SK-N-MC (cell line): ENCODE measurements at places on chromosomes 2 and 18.

GRCh38 chr2:126775300-126775985 lies 119.5 kb downstream of the GYPC start:
- no peak for DNase-seq

DNA sequence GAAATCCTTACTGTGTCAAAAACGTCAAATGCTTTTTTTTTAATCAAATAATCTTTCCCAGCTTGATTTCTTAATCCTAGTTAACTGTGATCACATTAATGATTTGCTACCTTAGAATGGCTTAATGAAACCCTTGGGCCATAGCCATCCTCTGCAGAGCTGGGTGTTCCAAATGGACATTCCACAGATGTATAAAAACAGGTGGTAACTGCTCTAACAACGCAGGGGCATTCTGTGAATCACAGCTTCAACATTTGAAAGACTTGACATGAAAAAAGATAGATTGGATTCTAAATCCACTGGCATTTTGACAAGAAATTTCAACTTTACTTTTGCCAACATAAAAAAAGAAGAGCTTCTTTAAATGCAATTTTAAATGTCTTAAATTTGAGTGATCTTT lies 69.8 kb upstream of the RASGRP3 start:
- no peak for DNase-seq

DNA sequence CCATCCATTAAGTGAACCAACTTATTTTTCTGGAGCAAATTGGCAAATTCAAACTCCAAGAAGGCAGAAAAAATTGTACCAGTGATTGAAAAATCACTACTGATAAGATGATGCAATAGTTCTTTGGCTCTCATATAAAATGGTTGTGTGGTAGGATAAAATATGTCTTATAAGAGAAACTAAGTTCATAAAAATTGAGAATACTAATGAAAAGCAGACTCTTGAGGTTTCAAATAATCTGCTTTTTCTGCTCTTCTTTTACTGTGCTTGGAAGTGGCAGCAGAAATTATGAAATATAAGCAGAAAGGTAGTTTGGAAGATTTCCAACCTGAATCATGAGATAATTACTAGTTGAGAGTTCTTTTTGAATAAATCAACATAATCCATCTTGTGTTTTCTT lies 61.9 kb downstream of the PPP1R1C start:
- DNase-seq = peak; percentile 91

DNA sequence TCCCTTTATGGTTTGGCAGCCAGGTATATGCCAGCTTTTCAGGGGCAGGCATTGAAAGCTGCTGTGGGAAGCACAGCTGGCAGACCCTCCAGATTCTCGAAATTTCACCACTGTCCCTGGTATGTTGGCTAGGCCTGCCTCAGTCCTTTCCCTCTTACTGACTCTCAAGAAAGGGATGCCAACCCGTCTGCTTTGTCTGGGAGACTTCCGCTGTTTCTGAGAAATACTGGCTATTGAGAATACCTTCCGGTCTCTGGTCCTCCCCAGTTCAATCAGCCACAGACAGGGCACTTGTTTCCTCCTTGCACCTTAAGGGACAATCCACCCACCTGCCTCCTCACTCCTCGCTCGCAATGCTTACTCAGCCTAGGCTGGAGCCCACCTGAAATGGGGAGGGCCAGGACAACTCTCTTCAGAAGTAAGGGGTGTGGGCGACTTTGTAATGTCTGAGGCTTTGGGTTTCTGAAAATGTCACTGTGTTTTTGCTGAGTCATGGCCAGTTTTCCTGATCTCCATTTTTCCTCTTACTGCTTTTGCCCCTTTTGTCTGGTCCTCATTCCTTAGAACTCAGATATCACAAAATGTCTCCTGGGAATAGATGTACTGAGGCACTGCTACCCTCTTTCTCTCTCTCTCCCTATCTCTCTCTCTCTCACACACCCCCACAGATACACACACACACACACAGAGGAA lies 571.1 kb downstream of the TNS1 start:
- DNase-seq = no peak

DNA sequence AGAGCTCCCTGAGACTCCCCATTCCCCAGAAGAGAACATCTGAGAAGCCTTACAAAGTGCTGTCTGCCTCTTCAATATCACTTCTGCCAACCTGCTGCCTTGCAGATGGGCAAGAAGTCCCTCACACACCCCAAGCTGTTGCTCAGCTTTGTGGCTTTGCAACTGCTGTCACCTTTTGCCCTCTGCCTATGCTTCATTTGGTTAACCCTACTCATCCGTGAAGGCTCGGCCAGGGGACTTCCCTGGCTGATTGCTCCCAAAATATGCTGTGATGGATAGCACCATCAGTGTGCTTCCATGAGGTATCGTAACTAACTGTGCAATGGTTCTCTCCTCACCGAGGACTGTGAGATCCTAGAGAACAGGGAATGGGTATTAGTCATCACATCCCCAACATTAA lies 88.9 kb upstream of the CYP1B1 start:
- no peak for DNase-seq

- no peak for DNase-seq
Measured at GRCh38 chr18:334575-335132, 66.8 kb upstream of the THOC1 start.

GRCh38 chr2:104965900-104966299 lies 72.0 kb upstream of the MRPS9 start:
- no peak for DNase-seq

DNA sequence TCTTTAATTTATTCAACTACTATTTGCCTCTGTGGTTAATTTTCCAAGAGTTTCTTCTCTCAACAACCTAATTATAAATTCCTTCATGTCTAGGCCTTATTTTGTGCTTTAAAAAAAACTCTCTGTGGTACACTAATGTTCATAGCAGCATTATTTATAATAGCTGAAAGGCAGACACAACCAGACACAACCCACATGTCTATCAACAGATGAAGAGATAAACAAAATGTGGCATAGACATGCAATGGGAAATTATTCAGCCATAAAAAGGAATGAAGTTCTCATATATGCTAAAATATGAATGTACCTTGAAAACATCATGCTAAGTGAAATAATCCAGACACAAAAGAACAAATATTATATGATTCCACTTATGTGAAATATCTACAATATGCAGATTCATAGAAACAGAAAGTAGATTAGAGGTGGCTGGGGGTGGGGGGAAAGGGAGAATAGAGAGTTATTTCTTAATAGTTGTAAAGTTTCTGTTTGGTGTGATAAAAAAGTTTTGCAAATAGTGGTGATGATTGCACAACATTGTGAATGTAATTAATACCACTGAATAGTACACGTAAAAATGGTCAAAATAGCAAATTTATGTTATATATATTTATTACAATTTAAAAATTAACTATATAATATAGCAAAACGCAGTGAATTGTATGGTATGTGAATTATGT lies 28.1 kb upstream of the RASGRP3 start:
- peak; percentile 32 for DNase-seq

- no peak for DNase-seq
Measured at GRCh38 chr2:240582781-240583180, 3.8 kb upstream of the CAPN10 start.

- DNase-seq = no peak
Measured at GRCh38 chr2:23589739-23590138, 204.8 kb downstream of the KLHL29 start.

- DNase-seq = no peak
Measured at GRCh38 chr2:19796035-19796695, 105.6 kb downstream of the TTC32 start.

- DNase-seq = no peak
Measured at GRCh38 chr2:72676341-72677025, 149.3 kb downstream of the EXOC6B start.

- no peak for DNase-seq
Measured at GRCh38 chr18:9792565-9793245, 84.6 kb downstream of the RAB31 start.

GRCh38 chr2:199503148-199503547 lies 45.4 kb upstream of the SATB2 start:
- DNase-seq = no peak

DNA sequence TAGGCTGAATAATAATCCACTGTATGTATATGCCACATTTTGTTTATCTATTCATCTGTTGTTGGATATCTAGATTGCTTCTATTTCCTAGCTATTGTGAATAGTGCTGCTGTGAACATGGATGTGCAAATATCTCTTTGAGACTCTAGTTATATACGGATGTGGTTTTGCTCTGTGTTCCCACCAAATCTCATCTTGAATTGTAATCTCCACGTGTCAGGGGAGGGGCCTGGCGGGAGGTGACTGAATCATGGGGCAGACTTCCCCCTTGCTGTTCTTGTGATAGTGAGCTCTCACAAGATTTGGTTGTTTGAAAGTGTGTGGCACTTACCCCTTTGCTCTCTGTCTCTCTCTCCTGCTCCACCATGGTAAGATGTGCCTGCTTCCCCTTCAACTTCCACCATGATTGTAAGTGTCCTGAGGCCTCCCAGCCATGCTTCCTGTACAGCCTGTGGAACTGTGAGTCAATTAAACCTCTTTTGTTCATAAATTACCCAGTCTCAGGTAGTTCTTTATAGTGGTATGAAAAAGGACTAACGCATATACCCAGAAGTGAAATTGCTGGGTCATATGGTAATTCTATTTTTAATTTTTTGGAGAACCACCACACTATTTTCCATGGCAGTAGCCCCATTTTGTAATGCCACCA lies 86.1 kb upstream of the UPP2 start:
- DNase-seq = no peak

GRCh38 chr2:84319581-84319980 lies 139.5 kb downstream of the SUCLG1 start:
- DNase-seq = no peak

DNA sequence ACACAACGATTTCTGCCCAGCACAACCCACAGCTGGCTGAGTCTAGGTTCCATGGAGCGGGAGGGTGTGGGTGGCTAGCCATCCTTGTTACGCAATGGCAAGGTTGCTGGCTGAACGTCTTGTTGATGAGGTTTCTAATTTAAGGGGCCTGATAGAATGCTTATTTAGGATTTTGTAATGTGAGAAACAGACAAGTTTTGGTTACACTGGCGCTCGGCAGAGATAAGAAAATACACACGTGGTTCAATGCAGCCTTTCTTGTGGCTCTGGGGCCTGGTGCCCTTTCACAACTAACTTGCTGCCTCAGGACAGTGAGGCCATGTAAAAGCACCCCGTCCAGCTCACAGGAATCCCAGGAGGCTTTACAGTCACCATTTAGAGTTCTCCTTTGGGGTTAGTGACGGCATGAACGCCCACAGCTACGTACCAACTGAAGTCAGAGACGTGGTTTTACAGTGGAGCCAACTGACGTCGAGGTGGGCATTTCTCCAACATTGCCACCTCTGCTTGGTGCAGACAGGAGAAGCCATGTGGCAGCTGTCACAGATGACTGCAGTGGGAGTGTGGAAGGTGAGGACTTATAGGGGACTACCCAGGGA lies 29.7 kb upstream of the PIEZO2 start:
- DNase-seq = no peak

DNA sequence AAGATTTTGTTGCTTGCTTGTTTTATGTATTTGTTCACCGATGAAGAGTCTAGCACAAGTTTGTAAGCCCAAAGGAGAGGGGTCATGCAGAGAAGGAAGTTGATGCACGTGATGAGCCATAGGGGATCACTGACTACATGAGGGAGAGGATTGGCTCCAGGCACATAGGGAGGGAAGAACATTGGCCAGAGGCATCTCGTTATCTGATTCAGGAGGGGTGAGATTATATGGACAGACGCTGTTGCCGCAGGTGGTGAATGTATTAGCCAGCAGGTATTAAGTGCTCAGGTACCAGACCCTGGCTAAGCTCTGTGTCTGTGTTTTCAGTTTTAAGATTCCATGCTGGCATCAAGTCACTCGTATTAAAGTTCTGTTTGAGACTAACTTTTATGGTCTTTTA lies 91.8 kb upstream of the CHST9 start:
- no peak for DNase-seq

DNA sequence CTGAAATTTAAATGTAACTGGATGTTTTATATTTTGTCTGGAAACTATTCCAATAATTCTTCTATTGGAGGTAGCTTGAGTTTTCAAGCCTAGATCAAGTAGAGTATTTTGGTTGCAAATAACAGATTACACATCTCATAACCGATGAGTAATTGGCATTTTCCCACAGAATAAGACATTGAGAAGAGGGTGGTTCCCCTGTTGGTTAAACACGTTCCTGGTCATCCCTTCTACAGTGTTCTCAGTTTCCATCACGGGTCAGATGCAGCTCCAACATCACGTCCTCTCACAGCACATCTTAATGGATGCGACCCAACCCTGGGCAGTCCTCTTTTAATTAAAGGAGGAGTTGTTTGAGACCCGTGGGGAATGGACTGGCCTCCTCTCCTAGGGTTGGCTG lies 149.0 kb upstream of the ZNF516 start:
- no peak for DNase-seq

GRCh38 chr2:74947703-74948102 lies 10.7 kb upstream of the POLE4 start:
- DNase-seq = no peak

DNA sequence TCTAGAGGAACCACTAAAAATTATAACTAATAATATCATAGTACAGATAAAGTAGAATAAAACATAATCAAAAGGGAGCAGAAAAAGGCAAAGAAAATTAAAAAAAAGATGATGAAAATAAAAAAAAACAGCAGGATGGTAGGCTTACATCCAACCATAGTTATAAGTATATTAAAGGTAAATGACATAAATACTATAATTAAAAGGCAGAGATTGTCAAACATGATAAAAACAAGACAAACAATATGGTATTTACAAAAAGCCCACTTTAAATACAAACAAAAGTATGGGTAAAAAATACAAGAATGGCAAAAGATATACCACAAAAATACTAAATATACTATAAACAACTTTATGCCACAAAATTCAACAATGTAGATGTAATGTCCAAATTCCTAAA lies 24.4 kb downstream of the CCDC148 start:
- no peak for DNase-seq

- no peak for DNase-seq
Measured at GRCh38 chr2:101696272-101697123, 1.0 kb upstream of the MAP4K4 start.

DNA sequence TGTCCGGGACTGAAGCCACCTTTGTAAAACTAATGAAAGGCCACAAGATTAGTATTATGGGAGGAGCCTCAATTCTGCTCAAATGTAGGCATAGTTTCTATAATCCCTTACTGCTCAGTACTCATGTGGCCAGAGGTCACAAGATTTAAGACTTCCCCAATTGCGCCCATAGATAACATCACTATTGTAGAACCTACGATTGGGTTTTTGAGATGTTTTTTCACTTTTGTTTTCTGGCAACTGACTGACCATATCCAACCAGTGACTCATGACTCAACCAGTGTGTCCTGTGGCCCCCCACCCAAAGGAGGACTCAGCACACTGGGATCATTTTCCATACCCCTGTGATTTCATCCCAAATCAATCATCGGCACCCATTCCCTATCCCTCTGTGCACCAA lies 15.2 kb upstream of the TSPYL6 start:
- no peak for DNase-seq

DNA sequence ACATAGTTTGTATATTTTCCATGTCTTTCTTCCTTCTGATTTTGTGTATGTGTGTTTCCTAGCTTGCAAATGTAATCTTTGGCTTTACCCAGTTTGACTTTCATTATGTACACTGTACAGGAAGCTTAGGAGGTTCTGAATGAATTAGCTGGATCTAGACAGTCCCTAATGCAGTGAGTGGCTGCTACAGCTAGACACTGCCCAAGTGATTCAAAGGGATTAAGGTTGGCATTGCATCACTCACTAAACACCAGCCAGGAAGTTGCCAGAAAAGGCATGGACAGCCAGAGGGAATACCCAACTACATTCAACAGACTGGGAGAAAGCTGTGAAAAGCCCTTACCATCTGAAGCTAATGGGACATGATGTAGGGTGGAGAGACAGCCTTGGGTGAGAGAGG lies 316.0 kb upstream of the MEX3C start:
- DNase-seq = no peak

- peak; percentile 86 for DNase-seq
Measured at GRCh38 chr2:203934041-203934492, 2.5 kb upstream of the ICOS start.

- no peak for DNase-seq
Measured at GRCh38 chr2:115529627-115530026, 1087.2 kb downstream of the DPP10 start.
